ENCODE measurements at places on chromosomes 6 and 20.

DNA sequence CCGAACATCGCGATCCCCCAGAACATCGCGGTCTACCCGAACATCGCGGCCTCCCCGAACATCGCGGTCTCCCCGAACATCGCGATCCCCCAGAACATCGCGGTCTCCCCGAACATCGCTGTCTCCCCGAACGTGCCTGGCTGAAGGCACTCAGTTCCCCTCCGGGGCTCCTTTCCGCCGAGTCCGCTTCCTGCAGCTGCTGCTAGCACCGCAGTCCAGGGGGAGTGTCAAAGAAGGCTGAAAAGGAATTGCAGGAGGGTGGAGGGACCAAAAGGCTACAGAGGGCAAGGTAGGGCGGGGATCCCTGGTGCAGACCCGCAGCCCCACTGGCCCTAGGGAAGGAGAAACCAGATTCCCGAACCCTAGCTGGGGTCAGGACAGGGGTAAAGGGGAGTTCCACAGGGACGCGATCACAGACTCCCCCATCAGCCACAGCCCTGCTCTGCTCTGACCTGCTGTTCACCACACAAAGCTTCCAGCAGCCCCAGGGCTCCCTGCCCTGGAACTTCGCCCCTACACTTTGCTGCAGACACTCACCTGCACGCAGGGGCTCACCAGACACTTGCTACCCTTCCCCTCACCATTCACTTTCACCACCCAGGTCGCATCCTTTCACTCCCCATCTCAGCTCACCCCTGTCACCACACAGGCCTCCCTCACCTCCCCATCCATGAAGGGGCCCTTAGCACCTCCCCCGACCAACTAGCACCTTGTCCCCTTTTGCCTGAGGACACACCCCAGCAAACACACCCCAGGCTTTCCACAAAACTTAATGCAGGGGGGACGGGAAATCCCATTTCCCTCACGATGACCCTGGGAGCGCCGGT, 1.7 kb downstream of the ULBP1 start:
- DNase-seq: no peak

DNA sequence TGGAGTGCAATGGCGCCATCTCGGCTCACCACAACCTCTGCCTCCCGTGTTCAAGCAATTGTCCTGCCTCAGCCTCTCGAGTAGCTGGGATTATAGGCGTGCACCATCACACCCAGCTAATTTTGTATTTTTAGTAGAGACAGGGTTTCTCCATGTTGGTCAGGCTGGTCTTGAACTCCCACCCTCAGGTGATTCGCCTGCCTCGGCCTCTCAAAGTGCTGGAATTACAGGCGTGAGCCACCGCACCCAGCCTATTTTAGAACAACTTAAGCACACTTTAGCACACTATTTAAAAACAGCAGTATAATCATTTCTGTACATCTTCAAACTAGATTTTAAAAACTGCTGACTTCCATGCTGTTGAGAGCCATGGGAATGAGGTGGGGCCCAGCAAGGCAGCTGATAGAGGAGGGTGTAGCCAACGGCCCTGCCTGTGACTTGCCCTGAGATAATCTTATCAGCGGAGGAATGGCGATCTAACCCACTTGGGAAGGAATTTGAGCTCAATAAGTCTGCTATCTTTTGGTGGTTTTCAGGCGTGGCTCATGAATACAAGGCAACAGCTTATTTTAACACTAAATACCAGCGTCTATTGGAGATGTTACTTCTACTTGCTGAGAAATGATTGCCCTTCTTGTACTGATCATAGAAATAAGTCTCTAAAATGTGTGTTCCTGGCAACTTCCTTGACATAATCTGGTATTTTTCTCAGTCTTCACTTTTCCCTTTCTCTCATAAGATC, 12.1 kb downstream of the ZDHHC14 start:
- no peak for DNase-seq

DNA sequence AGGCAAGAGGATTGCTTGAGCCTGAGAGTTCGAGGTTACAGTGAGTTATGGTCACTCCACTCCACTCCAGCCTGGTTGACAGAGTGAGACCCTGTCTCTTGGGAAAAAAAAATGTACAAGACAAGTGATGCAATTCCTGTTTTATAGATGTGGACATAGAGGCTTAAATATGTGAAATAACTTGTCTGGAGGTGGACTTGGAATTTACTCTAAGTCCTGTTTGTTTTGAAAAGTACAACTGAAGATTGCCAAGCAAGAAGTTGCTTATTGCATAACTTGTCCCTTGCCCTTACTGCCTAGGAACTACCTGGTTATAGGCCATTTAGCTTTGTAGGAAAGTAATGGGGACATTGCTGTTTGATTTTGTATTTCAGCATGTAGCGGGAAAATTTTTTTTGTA, 26.0 kb upstream of the ADIG start:
- DNase-seq: no peak

GRCh38 chr6:20314866-20315845, 86.5 kb upstream of the E2F3 start:
- no peak for DNase-seq

GRCh38 chr6:90646940-90647339, 60.1 kb upstream of the MAP3K7 start:
- no peak for DNase-seq

DNA sequence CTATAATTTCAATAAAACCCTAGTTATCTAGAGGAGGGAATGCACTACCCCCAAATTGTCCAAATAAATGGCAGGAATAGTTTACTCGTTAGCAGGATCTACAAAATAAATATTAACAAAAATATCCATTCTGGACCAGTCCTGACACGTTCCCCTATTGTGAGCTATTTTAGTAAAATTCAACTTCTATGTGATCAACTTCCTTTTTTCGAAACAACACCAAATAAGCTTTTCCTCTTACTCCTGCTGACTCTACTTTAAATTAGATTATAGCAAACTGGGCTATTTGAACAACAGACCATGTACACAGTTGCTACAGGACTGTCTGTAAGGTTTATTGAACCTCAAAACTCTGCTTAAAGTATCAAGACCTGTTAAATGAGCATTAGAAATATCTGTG, 154.3 kb downstream of the IPCEF1 start:
- no peak for DNase-seq

DNA sequence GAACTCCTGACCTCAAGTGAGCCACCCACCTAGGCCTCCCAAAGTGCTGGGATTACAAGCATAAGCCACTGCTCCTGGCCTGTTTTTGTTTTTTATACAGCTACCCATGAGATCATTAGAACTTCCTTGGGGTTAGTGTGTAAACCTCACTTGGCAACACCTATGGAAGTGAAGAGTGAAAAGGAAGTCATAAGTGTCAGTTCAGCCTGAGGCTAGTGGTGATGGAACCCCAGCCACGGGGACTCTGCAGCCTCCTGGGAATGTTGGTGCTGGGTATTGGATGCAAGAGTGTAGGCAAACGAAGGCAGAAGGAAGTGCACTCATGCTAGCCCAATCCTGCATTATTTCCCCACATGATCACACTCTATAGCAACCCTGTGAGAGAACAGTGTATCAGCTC, 33.6 kb upstream of the FUCA2 start:
- DNase-seq: no peak

DNA sequence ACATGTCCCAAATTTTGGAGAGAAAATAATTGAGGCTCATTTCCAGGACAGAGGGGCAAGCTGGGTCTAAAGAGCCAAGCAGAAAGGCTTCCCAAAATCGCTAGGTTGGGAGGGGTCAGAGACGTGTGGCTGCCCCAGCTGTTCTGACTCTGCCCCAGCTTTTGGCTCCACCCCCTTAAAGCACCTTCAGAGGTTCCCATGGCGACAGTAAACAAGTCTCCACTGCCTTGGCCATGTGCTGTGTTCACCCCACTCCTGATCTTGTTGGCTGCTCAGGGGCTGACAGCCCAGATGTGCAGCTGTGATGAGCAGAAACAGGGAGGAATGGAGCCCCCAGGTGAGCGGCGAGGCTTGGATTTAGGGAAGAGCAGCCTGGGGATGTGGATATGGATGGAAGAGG, 72.8 kb upstream of the SPTLC3 start:
- no peak for DNase-seq

DNA sequence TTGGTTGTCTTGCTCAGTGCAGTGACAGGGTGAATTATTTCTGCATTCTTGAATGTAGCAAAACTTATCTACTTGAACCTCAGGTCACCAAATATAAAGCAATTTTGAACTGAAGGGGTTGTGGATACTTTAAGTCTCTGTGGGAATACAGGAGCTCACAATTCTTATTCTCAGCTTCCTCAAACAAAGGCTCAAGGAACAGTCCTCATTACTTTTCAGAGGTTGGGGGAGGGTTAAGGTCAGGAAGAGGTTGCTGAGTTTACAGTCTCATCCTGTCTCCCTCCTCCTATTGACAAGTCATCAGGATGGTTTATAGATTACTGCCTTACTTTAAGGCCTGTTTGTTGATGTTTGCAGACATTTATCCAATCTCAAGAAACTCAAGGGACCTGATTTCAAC, 143.6 kb upstream of the SPACA1 start:
- no peak for DNase-seq

DNA sequence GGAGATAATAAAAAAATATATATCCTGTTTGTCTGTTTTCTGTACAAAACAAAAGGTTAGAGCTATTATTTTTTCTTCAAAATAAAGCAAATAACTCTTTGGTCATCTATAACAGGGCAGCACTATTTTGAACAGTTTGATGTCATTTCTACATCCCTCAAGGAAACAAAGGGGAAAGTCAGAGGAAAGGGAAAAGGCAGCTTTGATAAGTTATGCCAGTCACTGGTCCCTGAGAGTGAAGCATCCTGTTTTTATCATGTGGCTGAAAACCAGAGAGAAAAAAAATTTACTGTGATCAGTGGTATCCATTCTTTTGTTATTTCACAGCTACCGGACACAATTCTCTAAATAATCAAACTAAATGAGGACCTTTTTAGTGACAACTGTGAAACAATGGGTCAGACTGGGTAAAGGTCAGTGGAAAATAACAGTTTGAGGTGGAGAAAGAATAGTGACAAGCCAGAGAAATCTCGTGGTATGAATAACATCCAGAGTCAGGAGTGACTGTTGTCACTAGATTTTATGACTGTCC, 356.0 kb downstream of the HDGFL1 start:
- DNase-seq: no peak

GRCh38 chr6:100267721-100268123, 197.0 kb downstream of the SIM1 start:
- DNase-seq: no peak

- DNase-seq: no peak
Observed at GRCh38 chr20:40650707-40651106, 38.3 kb downstream of the MAFB start.

- DNase-seq: no peak
Observed at GRCh38 chr20:2298701-2299100, 2.9 kb downstream of the TGM3 start.

DNA sequence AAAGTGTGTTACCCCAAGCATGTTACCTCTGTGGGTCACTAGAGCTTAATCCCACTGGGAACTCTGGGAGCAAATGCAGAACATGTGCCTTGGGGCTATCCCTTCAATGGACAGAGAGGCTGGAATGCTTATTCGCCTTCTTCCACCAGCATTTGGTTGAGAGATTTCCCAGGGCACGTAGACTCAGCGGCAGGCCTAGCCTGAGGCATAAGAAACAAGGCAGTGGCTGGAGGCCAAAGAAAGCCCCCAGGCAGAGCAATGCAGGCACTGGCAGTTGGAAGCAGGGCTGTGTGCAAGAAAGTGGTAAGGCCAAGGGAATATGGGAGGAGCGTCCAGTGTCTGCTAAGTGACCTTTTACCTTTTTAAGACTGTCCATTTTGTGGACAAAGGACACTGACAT, 114.0 kb upstream of the FLRT3 start:
- DNase-seq: no peak

DNA sequence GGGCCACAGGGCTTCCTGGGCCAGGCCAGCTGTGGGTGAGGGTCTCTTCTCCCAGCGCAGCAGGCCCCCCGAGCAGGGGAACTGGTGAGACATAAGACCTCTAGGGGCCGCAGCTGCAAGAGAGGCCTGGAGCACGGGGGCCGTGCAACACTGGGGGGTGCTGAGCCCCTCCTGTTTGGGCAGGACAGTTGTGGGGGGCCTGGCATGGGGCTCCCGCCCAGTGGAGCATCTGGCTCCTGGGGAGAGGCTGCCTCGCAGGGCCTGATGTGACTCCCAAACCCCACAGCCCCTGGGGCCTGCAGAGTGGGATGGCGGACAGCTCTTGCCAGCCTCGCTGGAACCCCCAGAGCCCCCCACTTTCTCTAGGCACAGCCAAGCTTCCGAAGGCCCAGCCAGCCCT, 16.9 kb upstream of the GATA5 start:
- no peak for DNase-seq

DNA sequence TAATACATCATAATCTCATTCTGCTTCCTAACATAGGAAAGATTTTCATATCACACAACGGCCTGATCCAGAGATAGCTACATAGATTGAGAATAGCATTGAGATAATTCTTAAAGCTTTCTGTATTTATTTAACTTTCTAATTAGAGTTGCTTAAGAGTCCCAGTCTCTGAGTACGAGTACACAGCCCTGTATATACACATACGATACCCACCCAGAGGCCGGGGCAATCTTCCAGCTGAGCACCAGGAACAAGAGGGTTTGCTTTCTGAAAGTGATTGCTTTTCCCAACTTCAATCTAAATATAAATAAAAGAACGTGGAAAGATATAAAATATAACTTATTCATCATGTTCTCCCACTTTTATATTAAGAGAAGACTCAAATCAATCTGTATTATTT, 313.8 kb downstream of the COL12A1 start:
- DNase-seq: no peak

GRCh38 chr6:13038741-13039190, 289.6 kb downstream of the TBC1D7 start:
- no peak for DNase-seq

DNA sequence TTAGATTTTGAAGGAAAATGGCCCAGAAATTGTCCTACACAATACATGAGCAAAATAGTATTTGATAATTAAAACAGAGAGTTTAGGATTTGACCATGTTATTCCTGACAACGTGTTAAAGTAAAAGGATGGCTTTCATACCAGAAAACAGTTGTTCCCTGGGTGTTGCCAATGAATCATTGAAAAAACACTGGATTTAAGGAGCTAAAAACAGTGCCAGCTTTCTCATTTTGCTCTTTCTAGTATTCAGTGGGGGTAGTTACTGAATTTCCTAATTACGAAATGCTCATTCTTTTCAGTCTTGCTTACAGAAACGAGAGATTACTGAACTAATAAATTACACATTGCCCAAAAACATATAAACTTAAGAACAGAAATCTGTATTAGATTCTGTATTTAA, 26.6 kb upstream of the SNAP91 start:
- no peak for DNase-seq

- DNase-seq: no peak
Observed at GRCh38 chr6:135932651-135933050, 81.2 kb downstream of the PDE7B start.

DNA sequence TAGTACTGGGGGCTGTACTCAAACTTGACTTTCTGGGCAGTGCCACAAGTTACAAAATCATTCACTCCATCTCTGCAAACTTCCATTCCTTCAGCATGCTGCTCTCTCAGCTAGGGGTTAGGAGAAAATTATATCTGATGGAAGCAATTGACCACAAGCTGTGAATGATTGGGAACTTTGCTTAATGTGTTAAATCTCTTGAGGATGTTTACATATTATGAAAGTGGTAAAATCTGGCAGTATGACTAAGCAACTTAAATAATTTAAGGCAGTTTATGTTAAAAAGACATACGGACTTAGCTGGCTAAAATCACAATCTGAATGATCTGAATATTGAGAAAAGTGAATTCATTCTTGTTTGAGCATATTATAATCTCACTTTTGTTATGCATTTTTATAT, 415.0 kb downstream of the PHF3 start:
- no peak for DNase-seq
